ENCODE measurements at places on chromosomes 6 and 20.

- no peak for DNase-seq
Measured at GRCh38 chr20:21874127-21874526, 168.7 kb downstream of the PAX1 start.

- no peak for DNase-seq
Measured at GRCh38 chr6:167671977-167672687, 154.6 kb upstream of the AFDN start.

DNA sequence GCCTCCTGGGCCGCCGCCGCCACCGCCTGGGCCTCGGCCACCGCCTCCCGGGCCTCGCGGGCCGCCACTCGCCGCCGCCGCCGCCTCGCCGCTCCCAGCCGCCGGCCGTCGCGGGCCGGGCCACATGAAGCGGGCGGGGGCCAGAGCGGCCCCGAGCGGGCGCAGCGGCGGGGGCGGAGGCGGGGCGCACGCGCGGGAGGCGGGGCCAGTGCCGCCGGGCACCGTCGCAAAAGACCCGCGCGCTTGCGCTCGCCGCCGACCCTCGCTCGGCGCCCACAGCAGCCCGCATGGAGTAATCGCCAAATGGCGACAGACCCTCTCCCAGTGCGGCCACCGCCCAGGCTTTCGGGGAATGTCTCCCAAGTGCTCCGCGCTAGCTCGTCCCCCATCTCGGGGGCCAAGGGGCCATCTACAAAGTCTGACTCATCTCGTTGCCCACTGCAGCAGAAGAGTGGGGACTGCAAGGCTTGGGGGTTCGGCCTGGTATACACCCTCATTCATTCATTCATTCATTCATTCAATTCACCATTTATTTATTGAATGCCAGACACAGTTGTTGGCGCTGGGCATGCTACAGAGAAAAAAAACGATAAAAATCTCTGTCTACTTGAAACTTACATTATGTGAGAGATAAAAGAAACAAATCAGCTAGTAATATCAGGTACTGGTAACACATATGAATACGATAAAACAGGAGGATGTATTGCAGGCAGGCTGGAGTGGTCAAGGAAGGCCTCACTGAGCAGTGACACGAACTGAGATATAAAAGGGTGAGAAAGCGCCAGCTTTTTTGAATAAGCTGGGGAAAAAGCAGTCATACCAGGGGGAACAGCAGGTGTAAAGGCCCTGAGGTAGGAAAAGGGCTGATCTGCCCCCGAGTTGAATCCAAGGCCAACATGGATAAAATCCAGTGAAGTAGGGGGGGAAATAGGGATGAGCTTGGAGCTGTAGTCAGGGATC lies at the start of gene B4GALT5:
TSS of gene B4GALT5 (minus strand) at position 126 of the 960 bp plus-strand sequence. CDS start 188 bp downstream, outside the sequence.
- DNase-seq, result peak; percentile 90

DNA sequence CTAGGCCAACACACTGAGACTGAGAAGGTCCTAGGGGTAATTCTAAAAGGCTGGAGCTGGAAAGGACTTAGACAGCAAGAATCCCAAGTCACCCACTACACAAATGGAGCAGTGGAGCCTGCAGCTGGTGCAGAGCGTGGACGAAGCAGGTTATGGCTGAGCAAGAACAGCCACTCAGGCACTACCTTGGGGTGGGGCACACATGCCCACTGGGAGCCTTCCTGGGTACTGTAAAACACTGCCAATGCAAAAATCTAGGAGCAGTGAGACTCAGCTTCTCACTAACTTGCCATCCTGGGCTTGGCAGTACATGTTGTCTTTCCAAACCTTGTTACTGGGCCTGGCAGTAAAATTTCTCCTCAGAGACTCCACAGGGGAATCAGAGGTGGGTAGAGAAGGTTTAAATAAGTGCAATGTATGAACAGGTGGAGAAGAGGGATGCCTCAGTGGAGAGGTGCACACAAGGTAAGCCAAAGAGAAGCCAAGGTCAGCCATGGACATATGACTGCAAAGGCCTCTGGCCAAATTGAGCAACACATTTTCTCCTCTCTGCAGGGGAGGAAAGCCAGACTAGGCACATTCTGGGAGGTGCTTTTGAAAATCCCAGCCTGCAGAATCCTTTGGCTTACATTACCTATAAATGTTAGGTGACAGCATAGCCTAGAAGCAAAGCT lies 105.6 kb downstream of the TNFRSF21 start:
- DNase-seq, result no peak
